ENCODE measurements at places on chromosomes 3 and 15.

- DNase-seq, result no peak
Observed at GRCh38 chr3:62370112-62370857, 3.1 kb downstream of the FEZF2 start.

DNA sequence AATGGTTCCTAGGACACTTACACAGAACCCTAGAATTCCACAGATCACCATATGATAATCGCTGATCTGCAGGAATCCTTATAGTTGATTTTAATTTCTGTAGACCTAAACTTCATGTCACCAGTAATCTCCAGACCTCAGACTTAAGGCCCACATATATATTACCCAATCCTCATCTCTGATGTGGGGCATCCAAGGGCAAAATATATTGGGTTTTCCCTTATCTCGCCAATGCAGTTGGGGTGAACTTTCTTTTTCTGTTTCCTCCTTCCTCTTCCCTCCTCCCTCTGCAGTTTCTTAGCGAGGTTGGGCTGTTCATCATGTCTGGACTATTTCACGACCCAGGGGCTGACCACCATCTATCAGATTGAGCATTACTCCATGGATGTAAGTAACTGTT, 230.2 kb downstream of the P3H2 start:
- DNase-seq, result no peak

GRCh38 chr15:99130765-99131440, 26.0 kb downstream of the SYNM start:
- no peak for DNase-seq

DNA sequence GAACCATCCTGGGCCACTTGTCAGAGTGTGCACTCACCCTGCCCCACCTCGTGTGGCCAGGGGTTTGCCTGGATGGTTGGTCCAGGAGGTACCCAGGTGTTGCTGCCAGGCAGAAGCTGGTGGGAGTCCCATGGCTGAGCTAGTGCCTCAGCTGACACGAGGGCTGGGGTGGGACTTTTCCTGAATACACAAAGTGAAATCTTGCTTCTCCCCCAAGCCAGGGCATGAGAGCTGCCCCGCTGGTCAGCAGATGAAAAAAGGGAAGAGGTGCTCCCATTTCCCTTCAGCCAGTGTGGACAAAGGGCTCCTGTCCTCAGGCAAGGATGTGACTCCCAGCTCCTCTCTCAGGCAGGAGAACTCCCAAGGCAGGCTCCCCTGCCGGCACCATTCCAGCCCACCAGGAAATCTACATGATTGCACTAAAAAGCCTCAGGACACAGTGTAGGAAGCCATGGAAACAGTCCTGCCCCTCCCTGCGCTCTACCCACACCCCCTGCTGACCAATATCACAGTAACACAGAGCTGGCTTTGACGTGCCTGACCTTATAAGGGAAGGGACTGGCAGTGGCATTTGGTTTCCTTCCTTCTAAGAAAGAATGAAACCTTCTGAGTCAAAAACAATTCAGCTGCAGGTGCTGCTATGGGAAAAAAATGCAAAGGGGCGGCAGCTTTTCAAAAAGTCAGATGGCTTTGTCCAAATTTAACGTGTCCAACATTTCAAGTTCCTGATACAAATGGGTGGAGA, 33.9 kb downstream of the MYO5C start:
- peak; percentile 71 for DNase-seq

GRCh38 chr3:113084777-113085176, 94.0 kb downstream of the GTPBP8 start:
- no peak for DNase-seq

GRCh38 chr3:136353461-136353860, 103.3 kb downstream of the PCCB start:
- no peak for DNase-seq

DNA sequence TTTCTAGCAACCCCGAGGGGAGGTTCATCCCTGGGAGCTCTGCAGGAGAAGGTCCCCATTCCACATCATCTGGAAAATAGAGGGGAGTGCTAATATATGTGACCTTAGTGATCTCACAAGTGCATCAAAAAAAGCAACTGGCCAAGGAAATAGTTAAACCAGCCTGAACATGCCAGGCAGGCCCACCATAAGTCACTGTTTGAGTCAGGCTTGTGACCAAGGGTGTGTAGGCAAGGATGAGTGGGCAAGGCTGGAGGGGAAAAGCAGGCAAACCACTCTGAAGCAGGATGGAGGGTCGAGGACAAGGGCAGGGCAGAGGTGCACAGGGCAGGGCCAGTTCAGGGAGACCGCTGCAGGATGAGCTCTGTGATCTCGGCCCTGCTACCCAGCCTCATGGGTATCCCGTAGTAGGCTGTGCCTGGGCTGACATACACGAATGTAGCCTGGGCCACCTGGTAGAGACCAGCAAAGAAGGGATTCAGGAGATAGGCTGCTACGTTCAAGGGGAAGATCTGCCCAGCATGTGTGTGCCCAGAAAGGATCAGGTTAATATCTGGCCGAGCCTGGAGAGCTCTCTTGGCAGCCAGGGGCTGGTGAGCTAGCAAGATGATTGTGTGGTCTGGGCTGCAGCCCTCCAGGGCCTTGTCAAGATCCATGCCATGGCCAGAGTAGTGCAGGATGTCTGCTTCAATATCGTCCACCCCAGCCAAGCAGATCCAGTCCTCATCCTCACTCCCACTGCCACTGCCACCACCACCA, 4.3 kb downstream of the GLB1 start:
- no peak for DNase-seq

- no peak for DNase-seq
Observed at GRCh38 chr15:58702233-58702632, 47.3 kb downstream of the ADAM10 start.

DNA sequence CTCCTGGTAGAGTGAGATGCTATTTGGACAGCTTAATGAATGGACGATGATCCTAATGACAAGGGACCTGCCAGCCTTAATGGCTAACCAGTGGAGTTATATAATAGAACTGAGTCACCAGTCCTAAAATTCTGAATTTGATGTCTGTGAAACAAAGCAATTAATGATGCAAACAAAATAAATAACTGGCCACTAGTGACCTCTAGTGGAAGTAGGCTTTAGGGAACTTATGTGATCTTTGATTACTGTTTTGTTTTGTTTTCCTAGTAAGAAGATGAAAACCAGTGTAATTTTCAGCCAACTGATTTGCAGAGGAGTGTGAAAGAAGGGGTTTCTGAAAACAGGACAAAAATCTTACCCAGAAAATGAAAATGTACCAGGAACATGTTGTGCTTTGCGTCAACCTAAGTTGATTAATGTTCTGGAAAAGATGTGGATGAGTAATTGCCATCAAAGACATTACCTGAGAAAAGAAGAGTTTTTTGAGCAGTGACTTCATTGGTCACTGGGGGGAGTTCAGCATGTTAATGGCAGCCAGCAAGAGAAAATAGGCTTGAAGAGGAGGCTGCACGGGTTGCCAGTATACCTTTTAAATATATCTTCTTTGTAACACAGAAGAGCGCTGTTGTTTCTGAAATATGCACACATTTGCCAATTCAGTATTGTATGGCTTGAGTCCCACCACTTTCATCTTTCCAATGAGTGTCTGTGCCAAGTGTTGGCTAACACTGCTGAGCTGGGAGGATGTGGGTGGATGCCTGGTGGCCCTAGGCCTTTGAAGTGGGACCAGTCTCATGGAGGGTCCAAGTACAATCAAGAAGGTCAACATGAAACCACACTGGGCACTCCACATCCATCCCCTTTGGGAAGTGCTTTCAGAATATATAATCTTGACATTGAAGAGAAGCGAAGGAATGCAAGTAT, 9.3 kb downstream of the VEPH1 start:
- DNase-seq, result peak; percentile 60

DNA sequence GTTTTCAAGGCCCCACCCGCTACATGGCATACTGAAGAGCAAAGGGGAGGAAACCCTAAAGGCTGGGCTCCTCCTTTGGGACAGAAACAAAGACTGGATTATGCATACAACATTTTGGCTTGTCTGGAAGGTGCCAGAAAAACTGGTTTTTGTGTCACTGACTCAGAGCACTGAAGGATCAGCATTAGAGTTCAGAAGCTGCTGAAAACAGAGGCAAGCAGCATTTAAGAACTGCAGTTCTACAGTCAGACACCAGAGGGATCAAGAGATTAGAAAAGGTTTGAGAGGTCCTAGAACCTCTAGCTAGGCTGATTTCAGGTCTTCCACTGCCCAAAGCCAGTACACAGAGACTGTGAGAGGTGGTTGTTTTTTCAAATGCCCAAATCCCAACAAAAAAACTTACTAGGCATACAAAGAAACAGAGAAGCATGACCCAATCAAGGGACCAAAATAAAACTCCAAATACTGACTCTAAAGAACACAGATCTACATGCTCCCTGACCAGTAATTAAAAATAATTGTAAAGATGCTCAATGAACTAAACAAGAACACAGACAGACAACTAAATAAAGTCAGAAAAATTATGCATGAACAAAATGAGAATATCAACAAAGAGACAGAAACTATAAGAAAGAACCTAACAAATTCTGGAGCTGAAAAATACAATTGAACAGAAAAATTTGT, 91.2 kb downstream of the SENP2 start:
- DNase-seq, result peak; percentile 73

GRCh38 chr3:72739531-72740466, 108.4 kb downstream of the SHQ1 start:
- peak; percentile 64 for DNase-seq

DNA sequence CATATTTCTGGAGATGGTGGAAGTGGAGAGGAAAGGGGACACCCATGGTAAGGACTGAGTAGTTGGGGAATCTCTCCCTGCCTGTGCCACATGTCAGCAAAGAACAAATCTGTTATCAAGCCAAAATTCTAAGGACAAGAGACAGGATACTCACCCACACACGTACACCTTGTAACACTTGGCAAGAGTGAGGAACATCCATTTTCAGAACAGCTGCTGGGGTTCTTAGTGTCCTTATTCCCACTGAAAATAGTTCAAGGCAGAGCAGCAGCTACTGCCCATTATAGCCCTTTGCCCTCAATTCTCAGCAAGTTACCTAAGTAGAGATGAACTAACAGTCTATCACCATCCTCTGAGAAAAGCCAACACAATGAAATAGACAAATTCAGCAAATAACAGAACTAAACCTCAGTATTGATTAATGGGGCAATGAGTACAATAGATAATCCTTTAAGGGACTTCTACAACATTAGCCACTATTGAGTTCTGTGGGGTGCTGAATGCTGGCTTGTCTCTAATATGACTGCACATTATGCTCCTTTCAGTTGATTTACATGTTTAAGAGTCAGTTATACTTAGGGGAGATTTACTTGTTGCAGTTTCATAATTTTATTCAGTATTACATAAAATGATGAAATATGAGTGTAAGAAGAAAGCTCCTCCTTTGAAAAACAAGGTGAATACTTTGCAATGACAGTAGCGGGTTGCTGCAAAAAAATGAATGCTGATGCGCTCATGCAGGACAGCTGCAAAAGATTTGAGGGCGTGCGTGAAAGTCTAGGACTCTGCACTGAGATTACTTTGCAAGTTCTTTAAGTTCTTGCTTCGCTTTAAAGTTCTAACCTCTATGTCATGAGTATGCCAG, 22.4 kb downstream of the SENP5 start:
- DNase-seq, result no peak

- no peak for DNase-seq
Observed at GRCh38 chr15:32879980-32880379, 162.2 kb downstream of the GREM1 start.

- no peak for DNase-seq
Observed at GRCh38 chr15:99502182-99502581, 63.6 kb upstream of the MEF2A start.

Measured in kidney glomerular epithelial cell (primary cell).